Activated CD8-positive, alpha-beta memory T cell treated with anti-CD3 and anti-CD28 coated beads, Interleukin-2, amount 10 ng/mL, durations not matched to agents 7 days and 5 days (primary cell): ENCODE measurements at places on chromosomes 16 and 17.

GRCh38 chr16:55284718-55285099 is 39.3 kb upstream of the IRX6 start:
- DNase-seq = no peak

GRCh38 chr16:65123396-65124211 is 1.7 kb upstream of the CDH11 start:
- DNase-seq = no peak

- no peak for DNase-seq
Measured at GRCh38 chr16:71966932-71967331, 33.3 kb downstream of the PKD1L3 start.

DNA sequence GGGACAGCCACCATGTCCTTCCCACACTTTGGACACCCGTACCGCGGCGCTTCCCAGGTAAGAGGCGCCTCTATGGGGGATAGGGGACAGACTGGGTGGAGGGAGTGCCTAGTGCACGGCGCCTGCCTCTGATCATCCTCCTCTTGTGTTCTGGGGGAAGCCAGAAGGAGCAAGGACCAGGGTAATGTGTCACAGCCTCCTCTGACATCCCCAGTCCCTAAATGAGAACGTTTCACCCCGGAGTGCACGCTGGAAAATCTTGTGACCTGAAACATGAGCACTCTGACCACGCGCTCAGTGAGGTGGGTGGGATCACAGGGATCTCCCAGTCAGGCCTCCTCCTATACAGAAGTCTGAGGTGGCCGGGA is 1.1 kb downstream of the IRX6 start:
- no peak for DNase-seq

DNA sequence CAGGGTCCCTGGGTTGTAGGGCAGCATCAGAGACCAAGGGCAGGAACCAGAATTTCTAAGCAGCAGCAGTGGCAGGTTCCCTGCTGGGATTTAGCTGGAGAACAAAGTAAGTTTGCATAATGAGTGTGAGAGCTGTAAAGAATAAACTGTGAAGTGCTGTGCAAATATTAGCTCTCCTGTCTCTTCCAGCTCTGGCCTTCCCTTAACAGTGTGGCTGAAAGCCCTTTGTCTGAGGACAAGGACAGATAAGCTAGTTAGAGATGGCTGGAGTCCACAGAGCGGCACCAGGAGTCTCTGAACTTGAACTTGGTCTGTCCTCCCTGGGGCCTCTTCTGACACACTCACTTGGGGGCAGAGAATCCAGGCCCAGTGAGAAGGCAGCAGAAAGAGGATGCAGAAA is 98.2 kb upstream of the WSCD1 start:
- DNase-seq = no peak

DNA sequence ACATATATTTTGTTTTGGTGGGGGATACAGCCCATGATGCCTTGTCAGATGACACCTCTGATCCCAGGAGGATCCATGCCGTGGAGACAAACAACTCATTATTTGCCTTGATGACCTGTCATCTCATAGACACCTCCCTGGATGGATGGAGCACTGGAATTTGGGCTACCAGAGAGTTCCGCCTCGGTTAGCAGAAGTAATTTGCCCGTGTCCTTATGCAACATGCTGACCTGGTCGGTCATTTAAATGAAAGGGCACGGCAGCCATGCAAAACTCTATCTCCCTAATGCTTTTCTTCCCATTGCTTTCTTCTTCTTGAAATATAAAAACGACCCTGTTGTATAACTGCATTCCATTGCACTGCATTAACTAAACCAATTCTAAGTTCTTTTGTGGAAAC is 145.3 kb downstream of the GRIN2A start:
- no peak for DNase-seq

DNA sequence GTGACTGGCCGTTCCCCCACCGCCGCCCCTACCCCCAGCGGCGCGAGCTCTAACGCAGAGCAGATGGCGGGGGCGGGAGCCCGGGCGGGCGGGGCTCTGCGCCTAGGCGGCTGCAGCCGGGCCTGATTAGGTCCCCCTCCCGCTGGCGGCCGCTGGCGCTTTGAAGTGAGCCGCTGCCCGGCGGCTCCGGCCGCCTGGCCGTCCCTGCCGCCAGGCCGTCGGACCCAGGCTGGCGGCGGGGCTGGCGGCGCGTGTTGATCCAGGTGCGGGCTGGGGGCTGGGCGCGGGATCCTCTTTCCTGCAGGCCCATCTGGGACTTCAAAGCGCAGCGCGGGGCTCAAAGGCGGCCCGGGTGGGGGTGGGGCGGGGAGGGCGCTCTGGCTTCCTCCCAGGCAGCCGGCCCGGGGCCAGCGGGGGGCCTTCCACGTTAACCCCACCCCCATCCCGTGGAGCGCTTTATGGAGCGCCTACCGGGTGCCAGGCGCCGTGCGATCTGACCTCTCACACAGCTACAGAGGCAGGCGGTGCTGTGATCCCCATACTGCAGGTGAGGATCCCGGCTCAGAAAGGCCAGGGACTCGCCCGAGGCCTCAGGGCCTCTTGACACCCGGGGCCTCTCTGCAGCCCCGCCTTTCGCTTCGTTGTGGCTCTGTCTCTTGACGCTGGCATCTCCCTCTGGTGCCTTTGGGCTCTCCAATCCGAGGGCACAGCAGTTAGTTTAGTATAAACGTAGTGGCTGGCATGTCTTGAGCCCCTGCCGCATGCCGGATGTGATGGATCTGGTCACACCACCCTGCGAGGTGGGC is 80.0 kb upstream of the NKD1 start:
- no peak for DNase-seq

DNA sequence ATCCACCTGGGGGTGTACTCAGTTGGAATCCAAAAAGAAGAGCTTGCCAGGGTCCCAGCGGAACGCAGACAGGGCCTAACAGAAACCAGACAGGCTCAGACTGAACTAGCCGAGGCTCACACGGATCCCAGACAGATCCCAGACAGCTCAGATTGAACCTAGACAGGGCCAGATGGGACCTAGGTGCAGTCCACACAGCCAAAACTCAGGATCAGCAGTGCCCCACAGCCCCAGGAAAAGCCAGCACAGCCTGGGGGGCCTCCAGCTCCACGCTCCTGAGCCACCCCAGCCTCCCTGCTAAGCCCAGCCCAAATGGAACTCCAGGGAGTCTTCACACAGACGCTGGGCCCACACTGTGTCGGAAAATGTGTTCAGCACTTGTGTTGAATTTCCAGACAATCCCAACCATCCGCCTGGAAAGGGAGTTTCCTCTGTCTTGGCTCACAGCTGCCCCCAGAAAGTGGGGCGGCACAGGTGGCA is 7.5 kb downstream of the STX1B start:
- no peak for DNase-seq

DNA sequence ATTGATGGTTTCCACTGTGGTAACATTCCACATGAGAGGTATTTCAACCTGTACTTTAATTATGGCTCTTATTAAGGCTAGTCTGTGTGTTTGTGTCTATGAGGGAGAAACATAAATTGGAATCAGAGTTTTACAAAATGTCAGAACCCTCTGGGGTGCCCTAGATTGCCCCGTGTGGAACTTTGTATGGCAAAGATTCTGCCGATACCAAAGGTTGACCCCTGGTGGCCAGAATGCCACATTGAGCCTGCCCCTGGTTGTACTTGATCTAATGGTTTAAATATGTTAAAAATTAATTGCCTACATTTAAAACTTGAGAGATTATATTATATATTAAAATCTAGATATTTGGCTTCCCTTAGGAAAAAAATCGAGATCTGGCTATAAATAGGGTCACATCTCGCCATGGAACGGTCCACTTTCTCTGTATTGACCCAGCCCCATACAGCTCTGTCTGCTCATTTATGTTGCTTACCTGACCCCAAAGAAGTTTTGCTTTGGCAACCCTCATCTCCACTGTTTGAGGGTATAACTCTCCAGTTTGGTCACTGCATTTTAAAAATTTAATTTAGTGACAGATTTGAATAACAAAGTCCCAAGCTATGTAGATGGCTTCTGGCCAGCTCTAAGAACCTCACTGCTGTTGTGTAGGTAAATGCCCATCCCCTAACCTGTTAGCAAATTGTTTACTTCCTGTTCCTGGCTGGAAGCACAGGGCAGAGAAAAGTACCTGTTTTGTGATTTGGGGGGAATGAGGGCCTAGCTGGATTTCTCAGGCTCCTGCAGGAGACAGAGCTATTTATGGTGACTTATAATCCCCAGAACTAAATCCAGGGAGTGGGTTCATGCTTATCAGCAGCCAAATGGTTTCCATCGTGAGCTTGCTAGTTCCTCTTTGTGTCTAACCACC is 95.0 kb downstream of the PLCG2 start:
- peak; percentile 84 for DNase-seq

DNA sequence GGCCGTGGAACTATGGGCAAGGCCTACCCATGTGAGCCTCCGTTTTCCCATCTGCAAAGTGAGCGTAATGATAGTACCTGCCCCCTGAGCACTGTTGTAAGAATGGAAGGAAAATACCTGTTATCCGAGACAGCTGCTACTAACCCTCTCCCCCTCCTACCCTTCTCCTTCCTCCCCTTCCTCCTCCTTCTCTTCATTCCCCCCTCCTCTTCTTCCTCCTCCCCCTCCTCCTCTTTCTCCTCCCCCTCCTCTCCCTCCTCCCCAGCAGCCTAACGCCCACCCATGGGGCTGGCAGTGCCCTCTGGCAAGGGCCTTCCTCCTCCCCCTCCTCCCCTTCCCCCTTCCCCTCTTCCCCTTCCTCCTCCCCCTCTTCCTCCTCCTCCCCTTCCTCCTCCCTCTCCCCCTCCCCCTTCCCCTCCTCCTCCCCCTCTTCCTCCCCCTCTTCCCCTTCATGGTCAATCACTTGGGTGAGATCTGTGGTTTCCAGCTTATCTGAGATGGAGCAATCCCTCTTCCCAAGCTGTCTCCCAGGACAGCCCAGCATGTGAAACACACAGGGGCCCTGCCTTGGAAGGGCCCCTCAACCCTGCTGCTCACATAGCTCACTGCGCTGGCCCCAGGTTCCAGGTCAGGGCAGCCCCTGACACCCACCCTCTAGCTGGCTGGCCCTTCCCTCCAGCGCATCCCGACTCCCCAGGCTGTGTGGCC is 6.4 kb downstream of the ZFPM1 start:
- no peak for DNase-seq
